ENCODE measurements at places on chromosomes 7 and 10.

DNA sequence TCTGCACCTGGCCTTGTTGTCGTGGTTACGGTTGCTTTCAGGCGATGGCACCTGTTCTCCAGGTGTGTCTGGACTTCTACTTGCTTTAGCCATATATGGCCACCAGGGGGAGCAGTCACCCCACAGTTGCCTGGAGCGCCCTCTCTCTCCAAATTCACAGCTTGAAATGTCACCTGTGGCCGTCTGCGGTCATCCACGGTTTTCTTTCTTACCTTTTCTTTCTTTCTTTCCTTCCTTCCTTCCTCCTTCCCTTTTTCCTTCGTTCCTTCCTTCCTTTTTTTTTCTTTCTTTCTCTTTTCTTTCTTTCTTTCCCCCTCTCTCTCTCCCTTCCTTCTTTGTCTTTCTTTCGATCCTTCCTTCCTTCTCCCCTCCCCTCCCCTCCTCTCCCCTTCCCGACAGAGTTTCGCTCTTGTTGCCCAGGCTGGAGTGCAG lies 150.5 kb upstream of the VKORC1L1 start:
- DNase-seq: no peak

DNA sequence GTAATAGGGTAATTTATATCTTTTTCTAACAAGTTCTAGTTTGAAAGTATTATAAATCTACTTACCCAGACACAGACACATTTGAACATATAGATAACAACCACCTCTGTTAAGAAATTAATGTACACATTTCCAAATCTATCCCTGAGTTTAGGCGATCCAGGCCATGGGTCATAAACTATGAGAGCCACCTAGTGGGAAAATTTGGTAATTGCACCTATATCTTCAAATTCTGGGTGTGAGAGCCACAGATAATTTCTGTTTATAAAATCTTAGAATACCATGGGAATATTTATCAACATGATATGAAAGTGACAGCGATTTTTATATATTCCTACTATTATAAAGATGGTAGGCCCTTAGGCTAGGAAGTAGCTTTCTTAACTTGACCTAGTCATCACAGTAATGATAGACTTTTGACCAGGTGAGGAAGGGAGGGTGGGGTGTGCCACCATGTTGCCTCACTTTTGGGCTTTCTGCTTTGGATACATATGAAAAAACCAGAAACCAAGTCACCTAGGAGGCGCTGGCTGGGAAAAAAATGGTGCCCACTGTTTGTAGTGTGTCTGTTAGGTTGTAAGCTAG lies 8.0 kb upstream of the EPHA1 start:
- no peak for DNase-seq

- DNase-seq: no peak
Measured at GRCh38 chr10:119342335-119342734, 135.0 kb downstream of the GRK5 start.

GRCh38 chr10:58546722-58547445 lies 34.2 kb downstream of the BICC1 start:
- no peak for DNase-seq

DNA sequence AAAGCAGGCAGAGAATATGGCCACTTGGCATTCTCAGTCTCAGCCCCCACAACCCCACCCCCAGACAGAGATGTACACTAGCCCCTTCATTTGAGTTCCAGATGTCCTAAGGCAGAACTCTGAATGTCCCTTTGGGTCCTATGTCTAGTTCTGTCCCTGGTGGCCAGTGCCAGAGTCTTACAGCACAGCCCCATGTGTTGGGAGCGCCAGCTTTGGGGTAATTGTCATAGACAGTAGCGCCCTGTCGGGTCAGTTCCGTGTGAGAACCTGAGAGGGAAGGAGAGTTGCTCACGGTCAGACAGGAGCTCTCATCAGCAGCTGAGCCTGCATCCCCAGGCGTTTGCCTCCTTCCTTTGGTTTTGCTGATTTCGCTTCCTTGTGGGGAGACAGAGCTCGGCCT lies 94.9 kb upstream of the INSYN2A start:
- DNase-seq: no peak

GRCh38 chr10:49817845-49818244 lies 55.7 kb upstream of the OGDHL start:
- no peak for DNase-seq

GRCh38 chr7:106954840-106955239 lies 89.7 kb upstream of the PRKAR2B start:
- no peak for DNase-seq

DNA sequence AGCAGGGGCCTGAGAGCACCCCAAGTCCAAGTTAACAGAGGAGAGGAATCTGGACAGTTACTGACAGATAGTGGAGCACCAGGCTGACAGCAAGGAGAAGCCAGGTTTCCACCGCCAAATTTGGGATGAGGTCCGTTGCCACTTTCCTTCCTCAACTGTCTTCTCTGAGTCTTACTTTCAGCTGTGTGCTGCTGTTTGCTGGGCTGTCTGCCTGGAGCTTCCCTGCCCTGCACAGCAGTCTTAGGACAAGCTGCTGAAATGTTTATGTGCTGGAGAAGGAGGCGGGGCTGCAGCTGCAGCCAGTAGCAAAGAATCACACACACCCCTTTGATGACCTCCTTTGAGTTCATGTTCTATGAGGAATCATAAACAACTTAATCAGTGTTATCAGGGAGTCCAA lies 17.4 kb upstream of the CYP3A7 start:
- no peak for DNase-seq

- DNase-seq: peak; percentile 79
Measured at GRCh38 chr10:47031211-47031900, 120.1 kb downstream of the PTPN20 start.

DNA sequence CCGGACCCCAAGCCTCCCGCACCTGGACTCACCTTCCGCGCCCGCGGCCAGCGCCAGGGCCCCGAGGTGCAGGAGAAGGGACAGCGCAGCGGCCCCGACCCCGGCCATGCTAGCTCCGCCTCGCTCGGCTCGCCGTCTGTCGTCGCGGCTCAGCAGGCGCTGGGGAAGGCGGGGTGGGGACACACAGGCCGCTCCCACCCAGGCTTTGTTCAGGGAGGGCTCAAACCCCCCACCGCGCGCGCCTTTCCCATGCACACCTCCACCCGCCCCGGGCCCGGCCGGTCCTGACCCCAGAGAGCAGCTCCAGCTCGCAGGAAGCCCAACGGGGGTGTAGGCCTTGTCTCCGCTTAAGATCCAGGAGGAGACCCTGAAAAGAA lies at the start of gene KCP:
Gene KCP (minus strand): TSS at position 141 of the 377 bp plus-strand sequence. CDS start 33 bp downstream, at position 108.
- peak; percentile 65 for DNase-seq

GRCh38 chr7:116354171-116354545 lies 143.8 kb downstream of the TES start:
- DNase-seq: peak; percentile 89
